ENCODE measurements at places on chromosomes 4 and X.

DNA sequence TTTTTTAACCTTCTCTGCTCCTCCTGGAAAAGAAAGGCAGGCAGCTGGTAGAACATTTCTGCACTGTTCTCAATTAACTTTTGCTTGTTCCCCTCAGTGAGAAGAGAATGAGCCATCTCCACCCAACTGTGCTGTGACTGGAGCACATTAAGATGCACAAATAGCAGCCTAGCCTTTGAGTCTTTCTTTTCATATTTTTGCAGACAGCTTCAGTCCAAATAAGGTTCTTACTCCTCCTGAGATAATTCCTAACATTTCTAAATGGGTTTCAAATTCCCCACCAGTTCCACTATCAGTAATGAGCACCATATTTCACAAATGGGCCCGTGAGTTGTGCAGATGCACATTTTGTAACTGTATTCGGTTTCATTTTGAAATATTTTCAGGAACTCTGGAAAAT lies 118.6 kb downstream of the SPCS3 start:
- no peak for DNase-seq

DNA sequence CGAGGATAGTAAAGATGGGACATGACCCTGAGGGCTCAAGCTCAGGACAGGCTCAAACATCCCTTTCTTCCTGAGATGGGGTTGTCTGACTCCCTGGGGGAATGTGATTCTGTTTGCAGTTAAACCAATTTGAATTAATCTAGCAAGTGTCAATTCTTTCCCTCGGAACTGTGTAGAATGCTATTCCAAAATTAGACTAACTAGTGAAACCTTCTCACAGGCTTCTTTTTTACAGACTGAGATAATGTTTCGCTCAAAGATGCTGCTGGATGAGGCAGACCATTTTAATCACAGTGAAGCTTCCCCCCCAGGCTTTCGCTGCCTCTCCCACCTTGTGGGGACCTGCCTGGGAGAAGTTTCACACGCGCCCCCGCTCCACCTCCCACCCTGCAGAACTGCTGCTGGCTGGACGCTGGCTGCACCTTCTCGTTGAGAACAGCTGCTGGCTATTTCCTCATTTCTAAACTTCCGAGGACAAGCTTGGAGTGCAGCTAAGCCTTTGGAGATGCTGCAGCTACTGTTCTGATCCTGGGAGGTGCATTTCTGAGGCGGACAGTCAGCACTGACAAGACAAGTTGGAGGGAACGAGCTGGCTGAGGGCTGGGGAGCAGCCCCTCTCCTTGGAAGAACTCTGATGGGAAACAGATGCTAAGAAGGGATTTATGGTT lies 297.8 kb downstream of the RAPGEF2 start:
- DNase-seq: no peak

GRCh38 chrX:47361538-47362511 lies 8.6 kb upstream of the ZNF157 start:
- no peak for DNase-seq

GRCh38 chr4:32697281-32697814 lies 1977.2 kb downstream of the PCDH7 start:
- no peak for DNase-seq

DNA sequence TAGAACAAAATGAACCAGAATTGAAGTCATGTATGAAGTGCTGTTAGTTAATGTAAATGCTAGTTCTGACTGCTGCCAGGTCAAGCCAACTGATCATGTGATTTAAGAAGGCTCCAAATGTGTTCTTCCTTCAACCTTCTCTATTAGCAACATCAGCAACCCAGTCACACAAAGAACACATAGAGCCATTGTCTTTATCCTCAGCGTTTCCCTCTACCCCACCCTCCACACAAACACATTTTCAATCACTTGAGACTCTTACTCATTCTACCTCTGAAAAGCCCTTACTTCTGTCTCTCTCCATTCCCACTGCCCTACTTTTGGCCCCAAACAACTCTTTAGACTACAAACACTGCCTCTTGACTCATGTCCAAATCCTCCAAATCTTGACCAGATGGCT lies 89.7 kb upstream of the KDR start:
- no peak for DNase-seq

DNA sequence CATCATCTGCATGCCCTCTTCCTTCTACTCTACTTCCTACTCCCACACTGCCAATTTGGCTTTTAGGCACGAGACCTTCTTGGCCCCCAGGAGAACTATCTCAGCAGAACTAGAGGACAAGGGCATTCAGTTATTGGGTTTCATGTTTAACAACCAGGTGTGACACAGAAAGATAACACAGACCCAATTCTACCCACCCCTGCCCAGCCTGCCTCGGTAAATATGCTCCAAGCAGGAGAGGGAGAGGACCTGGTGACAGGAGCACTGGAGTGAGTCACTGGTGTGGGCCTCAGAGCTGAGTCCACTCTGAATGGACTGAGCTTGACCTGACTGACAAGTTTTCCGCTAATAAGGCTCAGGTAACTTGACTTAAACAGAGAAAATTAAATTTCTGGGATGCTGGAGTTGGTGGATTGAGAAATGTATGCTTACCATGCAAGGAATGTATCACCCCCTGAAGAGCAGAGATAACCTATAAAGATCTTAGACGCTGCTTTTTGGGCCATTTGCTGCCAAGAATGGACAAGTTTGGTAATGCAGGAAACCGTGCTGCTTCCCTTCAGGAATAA lies 52.5 kb downstream of the CASP3 start:
- no peak for DNase-seq

GRCh38 chr4:174871407-174871806 lies 42.4 kb upstream of the GLRA3 start:
- DNase-seq: no peak

DNA sequence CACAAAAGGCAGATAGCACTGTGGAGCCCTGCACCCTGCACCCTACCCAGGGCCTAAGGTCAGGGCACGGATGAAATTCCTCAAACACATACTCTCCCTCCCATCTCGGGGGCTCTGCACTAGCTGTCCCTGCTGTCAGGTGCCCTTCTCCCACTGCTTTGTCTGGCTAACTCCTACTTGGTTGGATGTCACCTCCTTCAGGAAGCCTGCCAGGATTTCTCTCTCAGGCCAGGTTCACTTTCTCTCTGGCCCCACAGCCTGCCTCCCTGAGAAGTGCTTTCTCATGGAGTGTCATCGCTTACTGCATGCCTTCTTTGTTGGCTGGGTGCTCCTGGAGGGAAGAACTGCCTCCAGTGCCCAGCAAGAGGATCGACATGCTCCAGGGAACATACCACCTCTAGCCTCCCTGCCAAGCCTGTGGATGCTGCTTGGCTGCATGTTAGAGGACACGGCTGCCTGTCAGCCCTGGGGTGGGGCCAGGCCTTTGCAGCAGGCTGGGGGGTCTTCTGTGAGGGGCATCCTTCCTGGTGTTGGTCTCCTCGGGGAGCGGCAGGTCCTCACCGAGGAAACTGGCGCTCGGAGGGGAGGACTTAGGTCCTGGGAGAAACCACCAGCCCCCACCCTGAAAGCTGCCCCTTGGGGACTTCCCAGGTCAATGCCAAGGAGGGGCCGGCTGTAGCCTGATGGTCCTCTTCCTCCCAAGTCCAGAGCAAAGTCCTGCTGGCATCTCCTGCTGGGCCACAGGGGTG lies 15.0 kb downstream of the ABLIM2 start:
- no peak for DNase-seq

DNA sequence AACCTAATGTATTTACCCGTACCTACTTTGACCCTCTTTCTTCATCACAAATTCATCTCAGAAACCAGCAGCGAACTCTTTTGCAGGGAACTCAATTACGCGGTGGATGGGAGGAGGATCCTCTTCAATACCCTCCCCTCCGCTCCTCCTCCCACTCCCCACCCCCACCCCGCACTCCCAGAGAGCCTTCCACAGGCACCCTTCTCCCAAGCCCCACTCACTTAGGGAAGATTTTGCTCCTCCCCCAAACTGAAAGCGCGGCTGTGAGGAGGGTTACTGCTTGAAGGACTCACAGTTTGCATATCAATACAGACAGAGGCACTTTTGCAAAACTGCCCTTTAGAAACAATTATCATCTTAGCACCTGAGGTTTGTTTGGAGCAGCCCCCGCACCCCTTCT lies 960 bp upstream of the IL1RAPL1 start:
- no peak for DNase-seq

- DNase-seq: no peak
Observed at GRCh38 chr4:89171176-89171805, 60.0 kb downstream of the TIGD2 start.

- DNase-seq: no peak
Observed at GRCh38 chr4:145716200-145716599, 36.3 kb downstream of the C4orf51 start.

GRCh38 chr4:164215113-164215741 lies 538.7 kb upstream of the SMIM31 start:
- DNase-seq: no peak

DNA sequence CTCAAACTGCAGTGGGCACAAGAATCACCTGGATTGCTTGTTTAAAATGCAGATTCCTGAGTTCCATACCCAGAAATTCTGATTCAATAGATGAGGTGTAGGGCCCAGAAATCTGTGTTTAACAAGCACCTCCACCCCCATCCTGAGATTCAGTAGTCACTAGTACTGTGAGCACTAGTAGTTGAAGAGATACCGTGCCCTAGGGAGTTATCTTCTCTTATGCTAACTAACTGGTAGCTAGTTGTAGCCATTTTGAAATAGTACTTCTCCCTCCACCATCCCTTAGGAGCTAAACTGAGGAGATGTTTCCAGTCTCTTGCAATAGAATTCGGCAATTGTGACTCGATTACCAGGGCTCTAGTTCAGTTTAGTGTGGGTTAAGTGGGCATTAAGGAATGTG lies 18.4 kb downstream of the KLHL34 start:
- DNase-seq: no peak

DNA sequence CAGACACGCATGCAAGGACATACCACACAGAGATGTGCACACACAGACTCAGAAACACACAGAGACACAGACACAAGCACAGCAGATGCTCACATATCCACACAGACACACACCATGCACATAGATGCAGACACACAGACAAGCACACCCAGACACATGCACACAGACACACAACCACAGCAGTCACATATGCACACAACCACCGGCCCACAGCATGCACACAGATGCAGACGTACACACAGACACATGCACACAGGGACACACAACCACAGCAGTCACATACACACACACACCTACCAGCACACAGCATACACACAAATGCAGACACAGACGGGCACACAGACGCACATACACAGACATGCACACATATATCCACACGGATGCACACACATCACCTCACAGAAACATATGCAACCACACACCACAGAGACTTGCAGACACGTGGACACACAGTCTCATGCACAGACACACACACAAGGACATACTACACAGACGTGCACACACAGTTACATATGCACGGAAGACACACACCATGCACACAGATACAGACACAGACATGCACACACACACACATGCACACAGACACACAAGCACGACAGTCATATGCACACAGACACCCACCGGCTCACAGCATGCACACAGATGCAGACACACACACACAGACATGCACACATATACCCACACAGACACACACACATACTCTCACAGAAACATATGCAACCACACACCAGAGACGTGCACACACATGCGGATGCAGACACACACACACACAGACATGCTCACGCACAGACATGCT lies 25.2 kb upstream of the SLC25A6 start:
- DNase-seq: no peak

- no peak for DNase-seq
Observed at GRCh38 chrX:154362085-154362742, 12.2 kb downstream of the FLNA start.

DNA sequence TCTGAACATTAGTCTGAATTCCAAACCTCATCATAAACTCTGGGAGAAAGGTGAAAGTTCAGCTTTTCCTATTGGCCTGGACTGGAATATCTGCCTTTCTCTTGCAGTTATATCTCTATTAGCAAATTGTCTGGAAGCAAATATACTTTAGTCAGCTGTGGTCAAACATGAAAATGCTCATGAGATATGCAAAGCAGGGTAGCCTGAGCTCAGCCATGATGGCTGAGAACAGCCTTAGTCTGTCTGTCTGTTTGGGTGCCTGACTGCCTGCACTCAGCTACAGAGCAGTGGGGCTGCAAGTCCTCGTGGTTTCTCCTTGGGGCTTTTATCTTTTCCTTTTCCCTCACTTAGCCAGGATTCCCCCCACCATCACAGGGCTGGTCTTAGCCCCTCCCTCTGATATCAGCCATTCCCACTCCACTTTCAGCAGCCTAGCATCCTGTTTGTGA lies 19.5 kb upstream of the PGRMC2 start:
- no peak for DNase-seq

DNA sequence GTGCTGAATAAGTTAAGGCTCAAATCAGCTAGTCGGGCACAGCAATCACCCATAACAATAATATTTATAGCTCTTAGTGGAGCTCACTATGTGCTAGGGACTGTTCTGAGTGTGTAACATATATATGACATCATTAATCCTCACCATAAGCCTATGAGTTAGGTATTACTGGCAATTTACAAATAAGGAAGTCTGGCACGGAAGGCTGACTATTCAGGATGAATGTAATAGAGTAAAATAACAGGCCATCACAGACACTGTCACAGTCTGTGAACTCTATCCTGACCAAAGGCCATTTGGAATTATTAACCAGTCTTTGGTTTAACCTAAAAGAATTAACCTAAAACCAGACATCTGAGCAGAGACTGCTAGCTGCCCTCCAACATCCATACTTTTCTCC lies 119.3 kb downstream of the C4orf51 start:
- no peak for DNase-seq

- DNase-seq: no peak
Observed at GRCh38 chr4:184972991-184973390, 45.3 kb upstream of the HELT start.

DNA sequence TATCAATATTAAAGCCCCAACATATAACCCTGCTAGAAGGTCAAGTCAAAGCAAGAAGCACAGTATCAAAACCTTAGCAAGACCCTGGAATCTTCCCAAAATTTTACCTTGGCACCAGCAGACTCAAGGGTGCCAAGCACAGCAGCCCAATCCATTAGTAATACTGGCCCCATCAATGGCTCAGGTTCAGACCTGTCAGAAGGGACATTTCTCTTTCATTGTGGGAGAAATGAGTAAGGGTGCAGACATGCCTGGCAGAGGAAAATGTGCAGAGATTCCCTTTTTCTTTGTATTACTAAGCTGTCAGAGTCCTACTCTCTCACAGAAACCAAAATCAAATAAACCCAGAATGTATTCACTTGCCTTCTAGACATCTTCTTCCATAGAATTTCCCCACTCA lies 203.9 kb downstream of the EVC2 start:
- DNase-seq: no peak

DNA sequence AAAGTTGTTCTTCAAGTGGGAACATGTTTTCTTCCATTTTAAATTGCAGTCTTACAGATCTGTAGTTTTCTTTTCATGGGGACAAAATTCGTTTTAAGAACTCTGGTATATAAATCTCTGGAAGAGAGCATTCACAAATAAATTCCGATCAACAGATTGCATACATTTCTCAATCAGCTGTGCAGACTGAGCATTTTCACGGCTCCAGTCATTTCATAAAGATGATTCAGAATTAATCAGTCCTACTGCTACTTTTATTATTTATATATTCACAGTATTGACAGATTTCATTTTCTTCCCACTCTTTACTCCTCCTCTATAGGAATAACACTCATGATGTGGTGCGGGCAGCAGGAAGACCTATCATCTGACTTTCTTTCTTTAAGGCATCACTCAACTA lies 534.9 kb upstream of the FTHL17 start:
- no peak for DNase-seq

Measured in stimulated activated CD4-positive, alpha-beta T cell treated with anti-CD3 and anti-CD28 coated beads, Interleukin-15, amount 100 ng/mL, for 1 hour (primary cell).